ENCODE measurements at places on chromosomes 7 and 10. TPM values are rescaled to one million over a fixed set of nuclear protein-coding genes. Genes with fewer than 3 reads are reported as not detected.

- H3K4me1 ChIP-seq, result no peaks in the 10 kb centered on the region
- H3K27me3 ChIP-seq, result no peaks in the 10 kb centered on the region
- peak; percentile 79 for DNase-seq
- no peak overlapping the region for H3K4me3 ChIP-seq
- no peaks in the 10 kb centered on the region for H3K36me3 ChIP-seq
Measured at GRCh38 chr10:131829156-131829930, 71.5 kb upstream of the PPP2R2D start.

DNA sequence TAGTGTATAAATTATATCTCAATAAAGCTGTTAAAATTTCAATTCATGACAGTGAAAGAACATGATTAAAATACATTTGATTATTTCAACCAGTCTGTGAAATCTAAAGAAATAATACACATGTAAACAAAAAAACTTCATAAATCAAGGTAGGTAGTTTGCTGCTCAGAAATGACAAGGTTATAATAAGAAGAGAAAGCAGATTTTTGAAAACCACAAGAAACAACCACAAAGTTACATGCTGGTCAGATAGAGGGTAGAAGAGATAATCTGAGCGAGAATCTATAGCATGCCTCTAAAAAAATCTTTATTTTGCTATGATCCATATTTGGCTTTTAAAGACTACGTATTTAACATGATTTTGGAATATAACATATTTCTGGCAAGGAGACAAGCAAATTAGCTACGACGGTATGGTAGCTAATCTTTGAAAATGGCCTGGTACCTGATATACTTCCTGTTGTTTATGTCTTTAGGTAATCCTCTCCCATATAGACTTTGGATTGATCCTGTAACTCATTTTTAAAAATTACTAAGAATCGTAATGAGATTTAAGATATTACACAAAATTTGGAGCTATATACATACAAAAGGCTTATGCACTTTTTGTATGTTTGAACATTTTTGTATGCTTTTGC lies 23.5 kb upstream of the VCL start:
- H3K4me3 ChIP-seq, result no peak overlapping the region
- no peaks in the 10 kb centered on the region for H3K27me3 ChIP-seq
- no peak for DNase-seq
- H3K27ac ChIP-seq, result no peak overlapping the region
- no peaks in the 10 kb centered on the region for H3K4me1 ChIP-seq
- no peaks in the 10 kb centered on the region for H3K36me3 ChIP-seq

- no peak overlapping the region for H3K27ac ChIP-seq
- H3K27me3 ChIP-seq, result no peaks in the 10 kb centered on the region
- DNase-seq, result peak; percentile 41
- H3K4me3 ChIP-seq, result no peak overlapping the region
Measured at GRCh38 chr10:48361176-48361575, 54.7 kb downstream of the MAPK8 start.

GRCh38 chr10:35424680-35425285 lies 88.5 kb downstream of the CCNY start:
- H3K4me3 ChIP-seq, result no peak overlapping the region
- no peaks in the 10 kb centered on the region for H3K36me3 ChIP-seq
- DNase-seq, result no peak
- H3K27me3 ChIP-seq, result no peaks in the 10 kb centered on the region
- H3K27ac ChIP-seq, result peak overlapping the region; percentile 76

- no peaks in the 10 kb centered on the region for H3K27me3 ChIP-seq
- H3K27ac ChIP-seq, result no peak overlapping the region
- DNase-seq, result no peak
- H3K36me3 ChIP-seq, result no peaks in the 10 kb centered on the region
- no peak overlapping the region for H3K4me3 ChIP-seq
Measured at GRCh38 chr7:49791088-49791741, 17.8 kb downstream of the VWC2 start.

The STEAP1B gene
- 31.8 TPM for total RNA-seq

The PODXL gene
- 1.4 TPM for total RNA-seq
